ENCODE measurements at places on chromosomes 4 and X.
A peak's percentile ranks its signal among the peaks of the same experiment; 100 is the strongest.

- DNase-seq, result no peak
Observed at GRCh38 chr4:137576446-137576845, 44.2 kb upstream of the PCDH18 start.

DNA sequence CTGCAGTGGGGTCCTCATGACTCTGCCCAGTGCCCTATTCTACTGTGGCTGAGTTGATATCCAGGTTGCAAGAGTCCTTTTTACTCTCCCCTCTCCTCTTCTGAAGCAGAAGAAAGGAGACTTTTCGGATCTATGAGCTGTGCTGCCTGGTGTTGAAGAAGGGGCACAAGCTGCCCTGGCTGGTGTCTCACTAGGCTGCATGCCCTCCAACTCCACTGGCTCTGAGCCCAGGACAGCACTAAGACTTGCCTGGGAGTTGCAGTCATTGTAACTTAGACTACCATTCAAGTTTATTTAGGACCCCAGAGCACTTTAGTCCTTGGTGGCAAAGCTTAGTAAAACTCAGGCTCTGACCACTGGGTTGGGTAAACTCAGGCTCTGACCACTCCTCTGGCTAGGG lies 89.4 kb downstream of the GABRB1 start:
- DNase-seq, result no peak

DNA sequence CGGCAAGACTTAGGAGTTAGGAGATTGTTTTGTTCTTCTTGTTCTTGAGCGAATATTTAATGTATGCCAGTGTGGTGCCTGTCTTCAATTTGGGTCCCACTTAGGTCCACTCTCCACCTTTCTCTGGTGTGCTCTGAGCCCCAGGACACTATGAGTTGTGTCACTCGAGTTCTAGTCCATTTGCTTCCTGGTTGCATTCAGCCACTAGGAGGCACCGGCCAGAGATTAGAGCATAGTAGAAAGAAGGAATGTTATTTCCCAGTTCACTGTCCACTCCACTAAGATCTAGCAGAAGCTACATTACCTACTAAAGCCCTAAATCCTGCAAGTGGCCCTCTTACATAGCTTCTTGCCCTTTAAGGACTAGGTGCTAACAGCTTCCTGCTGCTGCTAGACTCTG lies 326.9 kb downstream of the NAF1 start:
- DNase-seq, result no peak

GRCh38 chrX:150199181-150199580 lies 163.9 kb upstream of the MAMLD1 start:
- no peak for DNase-seq

DNA sequence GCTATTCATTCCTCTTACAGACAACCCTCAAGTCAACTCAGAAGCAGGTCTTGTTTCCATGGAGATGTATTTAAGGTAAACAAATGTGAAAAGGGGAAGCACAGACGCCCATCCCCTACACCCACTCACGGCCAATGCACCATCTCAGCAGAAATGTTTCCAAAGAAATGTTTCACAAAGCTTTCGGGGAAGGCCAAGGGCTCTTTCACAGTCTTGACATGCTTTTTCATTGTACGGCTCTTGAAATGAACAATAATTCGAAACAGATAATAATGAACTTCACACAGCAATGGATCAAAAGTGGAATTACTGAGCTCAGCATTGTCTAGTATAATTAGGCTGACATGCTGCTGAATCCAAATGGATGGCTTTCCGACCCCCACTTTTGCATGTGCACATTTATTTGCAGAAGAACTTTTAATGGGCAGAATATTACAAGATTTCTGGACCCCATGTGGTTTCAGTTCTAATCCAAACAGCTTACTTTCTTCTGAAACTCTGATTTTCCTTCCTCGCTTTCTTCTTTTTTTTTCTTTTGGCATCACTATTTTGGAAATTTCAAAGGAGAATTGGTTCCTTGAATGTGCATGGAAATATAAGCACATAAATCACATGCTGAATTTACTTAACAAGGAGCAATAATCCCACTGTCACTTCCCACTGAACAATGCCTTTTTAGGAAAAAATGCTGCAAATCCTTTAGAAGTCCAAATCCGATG lies 160.9 kb downstream of the SMIM20 start:
- peak; percentile 87 for DNase-seq

DNA sequence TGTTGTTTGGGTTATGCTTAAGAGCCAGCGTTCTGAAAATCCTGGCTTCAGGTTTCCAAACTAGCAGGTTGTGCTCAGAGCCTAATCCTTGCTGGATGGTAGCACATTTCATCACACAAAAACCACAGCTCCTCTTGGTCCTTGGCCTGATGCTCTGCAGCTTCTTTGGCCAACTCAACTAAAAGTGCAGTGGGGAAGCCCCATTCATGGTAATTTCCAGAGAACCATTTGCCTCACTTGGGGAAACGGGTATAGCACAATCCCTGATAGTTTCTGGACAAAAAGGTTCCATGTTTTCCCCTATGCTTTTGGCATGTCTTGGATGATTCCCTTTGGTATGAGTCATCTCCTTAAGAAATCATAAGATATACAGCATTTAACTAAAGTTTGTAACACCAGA lies 78.7 kb downstream of the SYNPO2 start:
- DNase-seq, result no peak

- peak; percentile 61 for DNase-seq
Observed at GRCh38 chrX:134377537-134377936, 82.4 kb upstream of the HPRT1 start.

- DNase-seq, result no peak
Observed at GRCh38 chr4:158172261-158173258, at the start of gene GASK1B. GASK1B (minus strand) TSS chr4:158173025; CDS start chr4:158171375, 1,650 bp downstream.

GRCh38 chrX:68743754-68744153 lies 85.1 kb upstream of the EFNB1 start:
- no peak for DNase-seq

DNA sequence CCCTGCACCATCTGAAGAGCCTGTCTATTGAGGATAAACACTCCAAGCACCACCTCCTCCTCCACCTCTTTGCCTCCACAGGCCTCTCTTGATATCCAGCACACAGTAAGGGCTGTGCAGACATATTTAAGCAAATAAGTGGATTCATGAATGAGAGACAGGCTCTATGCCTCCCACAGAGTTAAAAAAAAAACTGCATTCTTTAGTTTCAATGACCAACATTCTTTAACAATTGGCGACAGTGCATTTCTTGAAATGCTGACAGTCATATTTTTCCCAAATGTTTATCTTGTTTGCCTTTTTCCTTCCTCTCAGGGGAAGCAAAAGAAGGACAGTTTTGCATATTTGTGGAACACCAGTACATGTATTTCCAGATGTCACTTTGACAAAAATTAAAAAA lies 38.6 kb downstream of the MXRA5 start:
- no peak for DNase-seq

DNA sequence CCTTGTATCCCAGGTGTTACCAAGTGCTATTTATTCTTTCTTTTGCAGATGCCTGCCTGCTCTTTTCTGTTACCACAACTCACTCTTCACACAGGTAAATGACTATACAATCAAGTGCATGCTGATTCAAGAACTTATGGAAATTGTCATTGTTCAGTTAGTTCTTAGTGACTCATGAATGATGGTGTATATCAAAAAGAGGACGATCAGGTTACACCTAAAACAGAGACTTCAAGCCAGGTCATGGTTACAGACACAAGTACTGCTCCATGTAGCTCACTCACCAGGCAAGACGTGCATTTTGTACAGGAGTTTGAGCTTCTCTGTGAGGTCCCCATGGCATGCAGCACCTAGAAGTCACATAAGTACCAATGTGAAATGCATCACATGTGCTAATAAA lies 59.3 kb upstream of the UCP1 start:
- DNase-seq, result no peak

DNA sequence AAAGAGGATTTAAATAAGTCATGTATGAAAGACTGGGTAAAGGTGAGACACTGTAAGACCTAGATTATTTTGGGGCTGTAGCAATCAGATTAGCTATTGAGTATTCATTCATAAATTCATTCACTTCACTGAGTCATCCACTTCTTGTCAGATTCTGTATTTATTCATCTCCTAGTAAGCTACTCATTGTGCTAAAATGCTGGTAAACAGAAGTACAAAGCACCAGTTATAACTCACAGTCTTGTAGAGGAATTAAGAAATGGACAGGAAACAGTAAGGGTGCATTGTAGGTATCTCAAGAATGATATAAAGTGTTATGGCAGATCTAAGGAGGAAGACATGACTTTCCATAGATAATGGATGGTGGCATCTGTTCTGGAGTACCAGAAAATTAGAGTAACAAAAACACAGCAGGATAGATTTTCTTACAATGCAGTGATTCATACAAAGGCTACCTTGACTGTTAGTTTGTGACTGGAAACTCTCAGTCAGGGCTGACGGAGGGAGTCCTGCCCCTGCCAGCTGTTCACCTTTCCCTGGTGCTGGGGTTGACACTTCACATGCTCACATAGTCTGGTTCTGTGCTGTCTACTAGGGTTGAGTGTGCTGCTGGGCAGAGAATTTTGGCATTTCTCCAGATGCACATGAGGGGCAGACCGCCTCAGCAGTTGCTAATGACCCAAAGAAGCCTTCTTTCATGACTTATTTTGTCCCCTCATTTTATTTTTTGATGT lies 26.5 kb upstream of the HAND2 start:
- DNase-seq, result no peak

GRCh38 chrX:46965125-46965758 lies 53.0 kb downstream of the JADE3 start:
- no peak for DNase-seq

DNA sequence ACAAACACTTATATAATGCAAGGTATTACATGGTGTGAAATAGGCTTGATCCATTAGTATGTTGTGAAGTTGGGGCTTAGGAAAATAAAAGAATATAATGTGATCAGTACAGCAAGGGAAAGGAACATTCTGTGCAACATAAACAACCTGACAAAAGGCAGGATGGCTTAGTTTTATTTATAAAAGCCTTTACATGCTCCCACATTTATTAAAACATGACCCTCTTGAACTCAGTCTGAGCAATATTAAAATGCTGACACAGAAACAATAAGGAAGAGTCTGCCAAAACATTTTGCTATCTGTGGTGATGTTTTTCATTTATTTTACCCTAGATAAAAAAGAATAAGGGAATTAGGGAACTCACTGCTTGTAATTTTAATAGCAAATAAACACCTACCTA lies 519.7 kb downstream of the PCDH7 start:
- DNase-seq, result no peak

- no peak for DNase-seq
Observed at GRCh38 chr4:5517372-5517771, 191.0 kb downstream of the EVC2 start.

- peak; percentile 66 for DNase-seq
Observed at GRCh38 chrX:132615391-132616131, 126.7 kb upstream of the MBNL3 start.

GRCh38 chrX:14015294-14015693 lies 14.4 kb downstream of the GEMIN8 start:
- DNase-seq, result no peak

Measured in activated effector memory CD4-positive, alpha-beta T cell treated with anti-CD3 and anti-CD28 coated beads, Interleukin-2, amount 50 U/mL, for 16 hours (primary cell).